ENCODE measurements at places on chromosomes 6 and 20.
A peak's percentile ranks its signal among the peaks of the same experiment; 100 is the strongest.

- DNase-seq = peak; percentile 80
These were observed 204.2 kb downstream of the BCAS1 start for GRCh38 chr20:53865901-53866793.

GRCh38 chr6:111992851-111993250, 61.1 kb upstream of the CCN6 start:
- peak; percentile 51 for DNase-seq

GRCh38 chr6:30295837-30296236, 30.9 kb upstream of the TRIM39 start:
- no peak for DNase-seq

GRCh38 chr6:27091661-27092315, 155.7 kb upstream of the PRSS16 start:
- peak; percentile 97 for DNase-seq

- peak; percentile 22 for DNase-seq
These were observed 1.3 kb downstream of the TAP1 start for GRCh38 chr6:32852018-32852843.

GRCh38 chr20:54481442-54481841, 6.0 kb downstream of the DOK5 start:
- no peak for DNase-seq
